ENCODE measurements at places on chromosomes 2 and 18. TPM values are rescaled to one million over a fixed set of nuclear protein-coding genes. Genes with fewer than 3 reads are reported as not detected.

Gene GNLY
- not detected for total RNA-seq

Gene CHRND
- total RNA-seq, result not detected

Gene COL6A3
- total RNA-seq, result 651 TPM

Gene LYPD1
- 21.7 TPM for total RNA-seq

Gene TPO
- not detected for total RNA-seq

Gene TDRD15
- not detected for total RNA-seq

Gene CSRNP3
- 3.1 TPM for total RNA-seq

Gene TRAPPC12
- total RNA-seq, result 72.4 TPM

Gene MYO7B
- total RNA-seq, result 0.06 TPM

Gene GPR39
- 7.5 TPM for total RNA-seq

Gene CHST10
- total RNA-seq, result 4.5 TPM

Gene HOXD8
- 0.06 TPM for total RNA-seq

Gene FOXD4L1
- 0.06 TPM for total RNA-seq

Gene INSIG2
- total RNA-seq, result 9.1 TPM

Gene APOB
- under 0.01 TPM for total RNA-seq

Gene MRO
- not detected for total RNA-seq

Gene DPP10
- total RNA-seq, result not detected

Gene MAP3K19
- not detected for total RNA-seq

Gene MYL12B
- total RNA-seq, result 668 TPM

Gene CFLAR
- total RNA-seq, result 85.8 TPM

Gene TCF7L1
- total RNA-seq, result 2.0 TPM
